ENCODE measurements at places on chromosomes 4 and X. TPM values are rescaled to one million over a fixed set of nuclear protein-coding genes. Genes with fewer than 3 reads are reported as not detected.

GRCh38 chrX:34332334-34332733 lies 200.2 kb upstream of the FAM47A start:
- no peaks in the 10 kb centered on the region for H3K36me3 ChIP-seq
- H3K27ac ChIP-seq: no peak overlapping the region
- no peak overlapping the region for H3K4me3 ChIP-seq
- no peaks in the 10 kb centered on the region for H3K4me1 ChIP-seq

GRCh38 chrX:46543441-46543840 lies 1.8 kb downstream of the ZNF674 start:
- no peaks in the 10 kb centered on the region for H3K27me3 ChIP-seq
- no peak for DNase-seq
- H3K36me3 ChIP-seq: no peaks in the 10 kb centered on the region
- H3K4me3 ChIP-seq: no peak overlapping the region
- H3K4me1 ChIP-seq: peaks cover 29% of the 10 kb centered on the region

- H3K36me3 ChIP-seq: no peaks in the 10 kb centered on the region
- no peaks in the 10 kb centered on the region for H3K4me1 ChIP-seq
- H3K27me3 ChIP-seq: no peaks in the 10 kb centered on the region
- no peak overlapping the region for H3K4me3 ChIP-seq
- no peak overlapping the region for H3K27ac ChIP-seq
Observed at GRCh38 chr4:149790172-149790907, 25.3 kb downstream of the IQCM start.

Gene UGT2B10
- not detected for total RNA-seq

DNA sequence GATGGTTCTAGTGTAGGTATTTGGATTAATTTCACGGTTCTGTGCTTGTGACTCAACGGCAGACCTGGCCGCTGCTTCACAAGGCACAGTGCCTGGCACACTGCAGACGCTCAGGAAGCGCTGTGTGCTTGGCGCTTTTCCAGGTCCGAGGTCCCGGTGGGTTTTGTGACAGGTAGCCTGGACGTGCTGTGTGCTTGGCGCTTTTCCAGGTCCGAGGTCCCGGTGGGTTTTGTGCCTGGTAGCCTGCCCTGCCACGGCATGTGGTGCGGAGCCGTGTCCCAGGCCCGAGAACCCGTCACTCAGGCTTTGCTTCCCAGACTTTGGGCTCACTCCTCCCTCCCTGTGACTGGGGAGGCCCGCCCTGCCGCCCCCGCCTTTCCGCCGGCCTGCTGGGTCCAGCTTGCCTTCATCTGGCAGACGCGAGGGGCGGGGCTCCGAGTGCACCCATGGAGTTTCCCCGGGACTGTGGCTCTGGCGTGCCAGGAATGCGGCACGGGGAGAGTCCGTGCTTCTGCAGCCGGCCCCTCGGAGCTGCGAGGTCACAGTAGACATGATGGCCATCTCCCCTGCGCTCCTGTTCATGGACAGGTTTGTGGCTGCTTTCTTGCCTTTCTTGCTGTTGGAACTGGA lies 44.2 kb downstream of the TBC1D14 start:
- no peak overlapping the region for H3K27ac ChIP-seq
- H3K36me3 ChIP-seq: no peaks in the 10 kb centered on the region
- no peaks in the 10 kb centered on the region for H3K27me3 ChIP-seq
- no peak overlapping the region for H3K4me3 ChIP-seq

GRCh38 chr4:110020139-110020538 lies 107.5 kb downstream of the EGF start:
- no peak overlapping the region for H3K4me3 ChIP-seq
- H3K36me3 ChIP-seq: no peaks in the 10 kb centered on the region
- H3K27me3 ChIP-seq: no peaks in the 10 kb centered on the region
- no peaks in the 10 kb centered on the region for H3K4me1 ChIP-seq
- DNase-seq: no peak

DNA sequence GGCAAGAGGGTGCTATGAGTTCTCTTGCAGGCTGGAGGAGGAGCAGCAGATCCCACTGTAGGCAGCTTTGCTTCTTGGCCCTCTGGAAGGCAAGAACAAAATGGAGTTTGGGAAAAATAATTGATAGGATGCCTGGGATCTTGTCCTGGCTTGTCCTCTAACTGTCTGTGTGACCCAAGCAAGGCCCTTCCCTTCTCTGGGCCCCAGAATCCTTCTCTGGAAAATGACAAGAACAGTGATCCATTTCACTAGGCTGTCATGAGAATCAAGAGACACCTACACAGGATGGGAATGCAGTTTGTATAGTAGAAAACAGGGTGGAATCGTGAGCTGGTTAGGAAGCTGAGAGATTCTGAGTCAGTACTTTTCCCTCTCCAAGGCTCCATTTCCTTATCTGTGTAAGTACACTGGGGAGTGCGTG lies 133.3 kb downstream of the PJA1 start:
- no peaks in the 10 kb centered on the region for H3K4me1 ChIP-seq
- no peaks in the 10 kb centered on the region for H3K27me3 ChIP-seq
- no peaks in the 10 kb centered on the region for H3K36me3 ChIP-seq

- no peaks in the 10 kb centered on the region for H3K27me3 ChIP-seq
- H3K27ac ChIP-seq: no peak overlapping the region
- no peaks in the 10 kb centered on the region for H3K4me1 ChIP-seq
- no peaks in the 10 kb centered on the region for H3K36me3 ChIP-seq
- DNase-seq: no peak
Observed at GRCh38 chr4:128332081-128332480, 44.5 kb upstream of the PGRMC2 start.

- no peaks in the 10 kb centered on the region for H3K36me3 ChIP-seq
- DNase-seq: no peak
- no peak overlapping the region for H3K27ac ChIP-seq
- H3K27me3 ChIP-seq: no peaks in the 10 kb centered on the region
Observed at GRCh38 chr4:137194670-137195069, 337.6 kb downstream of the PCDH18 start.

GRCh38 chr4:54234497-54235205 lies 5.6 kb downstream of the PDGFRA start:
- H3K4me1 ChIP-seq: peaks cover 40% of the 10 kb centered on the region
- no peak for DNase-seq
- H3K36me3 ChIP-seq: no peaks in the 10 kb centered on the region
- H3K27ac ChIP-seq: no peak overlapping the region
- H3K4me3 ChIP-seq: peak overlapping the region; percentile 67

DNA sequence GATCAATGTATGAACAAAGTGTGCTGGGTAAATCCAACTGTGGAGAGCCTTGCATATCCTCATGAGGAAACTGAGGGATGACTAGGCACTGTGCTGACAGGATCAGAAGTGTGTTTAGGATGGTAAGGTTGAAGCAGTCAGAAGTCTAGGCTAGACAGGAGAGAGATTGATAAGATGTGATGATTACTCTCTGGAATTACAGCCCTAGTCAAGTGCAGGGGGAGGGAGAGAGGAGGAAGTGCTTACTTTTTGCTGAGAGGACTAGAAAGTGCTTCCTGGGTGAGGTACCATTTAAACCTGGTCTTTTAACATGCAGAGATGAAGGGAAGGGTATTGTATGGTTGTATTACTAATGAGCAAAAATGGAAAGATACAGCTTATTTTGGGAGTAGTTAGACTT lies 23.7 kb downstream of the FHIP1A start:
- H3K36me3 ChIP-seq: no peaks in the 10 kb centered on the region
- no peak for DNase-seq
- no peak overlapping the region for H3K4me3 ChIP-seq
- no peaks in the 10 kb centered on the region for H3K27me3 ChIP-seq
- H3K4me1 ChIP-seq: no peaks in the 10 kb centered on the region
- no peak overlapping the region for H3K27ac ChIP-seq

DNA sequence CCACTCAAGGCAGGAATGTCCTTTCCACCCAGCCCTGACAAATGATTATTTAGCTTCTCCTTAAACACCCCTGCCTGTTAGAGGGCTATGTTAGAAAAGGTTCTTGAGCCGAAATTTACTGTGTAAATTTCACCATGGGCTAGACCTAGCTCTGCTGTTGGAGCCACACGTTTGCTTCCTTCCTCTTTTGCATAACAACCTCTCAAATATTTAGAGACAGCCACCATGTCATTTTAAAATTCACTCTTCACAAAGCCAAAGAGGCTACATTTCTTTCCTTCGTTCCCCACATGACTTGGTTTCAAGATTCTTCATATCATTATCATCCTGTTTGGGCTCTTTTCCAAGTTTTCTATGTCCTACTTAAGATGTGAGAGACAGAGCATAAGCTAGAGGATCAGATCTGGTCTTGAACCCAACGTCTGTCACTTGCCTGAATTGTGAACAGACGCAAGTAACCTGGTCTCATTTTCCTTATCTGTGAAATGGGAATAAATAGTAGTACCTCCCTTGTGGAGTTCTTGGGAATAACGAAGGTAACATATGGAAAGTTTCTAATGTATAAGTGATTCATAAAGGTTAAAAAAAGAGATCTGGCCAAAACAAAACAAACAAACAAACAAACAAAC lies 6.7 kb downstream of the DOCK11 start:
- H3K4me3 ChIP-seq: no peak overlapping the region
- peaks cover 7% of the 10 kb centered on the region for H3K36me3 ChIP-seq
- H3K27me3 ChIP-seq: no peaks in the 10 kb centered on the region
- DNase-seq: no peak
- peaks cover 23% of the 10 kb centered on the region for H3K4me1 ChIP-seq

- no peak overlapping the region for H3K4me3 ChIP-seq
- no peaks in the 10 kb centered on the region for H3K4me1 ChIP-seq
- no peaks in the 10 kb centered on the region for H3K36me3 ChIP-seq
- no peak for DNase-seq
- H3K27ac ChIP-seq: no peak overlapping the region
- no peaks in the 10 kb centered on the region for H3K27me3 ChIP-seq
Observed at GRCh38 chrX:46298821-46299220, 246.4 kb downstream of the ZNF674 start.

GRCh38 chr4:44368413-44369167 lies 80.0 kb downstream of the KCTD8 start:
- H3K27me3 ChIP-seq: no peaks in the 10 kb centered on the region
- no peaks in the 10 kb centered on the region for H3K36me3 ChIP-seq
- H3K4me1 ChIP-seq: no peaks in the 10 kb centered on the region
- no peak overlapping the region for H3K27ac ChIP-seq
- H3K4me3 ChIP-seq: no peak overlapping the region
- DNase-seq: no peak

GRCh38 chr4:95910749-95911148 lies 70.9 kb downstream of the PDHA2 start:
- no peak for DNase-seq
- H3K4me1 ChIP-seq: no peaks in the 10 kb centered on the region
- no peak overlapping the region for H3K4me3 ChIP-seq
- no peak overlapping the region for H3K27ac ChIP-seq

Gene SMIM31
- not detected for total RNA-seq

- no peak for DNase-seq
- H3K27me3 ChIP-seq: no peaks in the 10 kb centered on the region
- no peaks in the 10 kb centered on the region for H3K4me1 ChIP-seq
- H3K27ac ChIP-seq: no peak overlapping the region
- no peak overlapping the region for H3K4me3 ChIP-seq
Observed at GRCh38 chrX:46710927-46711623, 47.8 kb downstream of the SLC9A7 start.

DNA sequence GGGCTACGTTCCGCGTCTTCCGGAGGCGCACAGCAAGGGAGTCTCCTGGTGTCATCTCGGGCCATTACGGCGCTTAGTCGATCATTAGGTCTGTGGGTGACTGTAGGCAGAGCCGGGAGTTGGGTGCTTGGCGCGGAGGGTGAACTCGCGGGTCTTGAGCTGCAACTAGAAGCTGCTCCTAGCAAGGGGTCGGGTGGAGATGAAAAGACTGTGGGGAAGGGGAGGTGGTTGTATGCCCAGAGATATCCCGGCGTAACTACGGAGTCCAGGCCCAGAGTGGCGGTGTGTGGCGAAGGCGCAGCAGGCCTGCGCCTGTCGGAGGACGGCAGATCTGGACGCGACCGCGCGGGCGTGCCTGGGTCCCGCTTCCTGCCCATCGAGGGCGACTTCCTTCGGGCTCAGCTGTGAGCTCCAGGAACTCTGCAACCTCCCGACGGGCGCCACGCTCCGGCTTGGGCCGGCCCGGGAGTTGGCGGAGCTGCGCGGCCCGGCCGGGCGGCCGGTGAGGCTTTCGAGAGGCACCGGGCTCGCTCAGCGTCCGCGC lies 2.7 kb upstream of the NKX3-2 start:
- peak overlapping the region; percentile 74 for H3K4me3 ChIP-seq
- no peak for DNase-seq
- no peaks in the 10 kb centered on the region for H3K36me3 ChIP-seq
- H3K27me3 ChIP-seq: peaks cover 8% of the 10 kb centered on the region
- H3K27ac ChIP-seq: no peak overlapping the region

Gene TMEM271
- total RNA-seq: not detected

Gene GPR173
- total RNA-seq: 0.18 TPM

DNA sequence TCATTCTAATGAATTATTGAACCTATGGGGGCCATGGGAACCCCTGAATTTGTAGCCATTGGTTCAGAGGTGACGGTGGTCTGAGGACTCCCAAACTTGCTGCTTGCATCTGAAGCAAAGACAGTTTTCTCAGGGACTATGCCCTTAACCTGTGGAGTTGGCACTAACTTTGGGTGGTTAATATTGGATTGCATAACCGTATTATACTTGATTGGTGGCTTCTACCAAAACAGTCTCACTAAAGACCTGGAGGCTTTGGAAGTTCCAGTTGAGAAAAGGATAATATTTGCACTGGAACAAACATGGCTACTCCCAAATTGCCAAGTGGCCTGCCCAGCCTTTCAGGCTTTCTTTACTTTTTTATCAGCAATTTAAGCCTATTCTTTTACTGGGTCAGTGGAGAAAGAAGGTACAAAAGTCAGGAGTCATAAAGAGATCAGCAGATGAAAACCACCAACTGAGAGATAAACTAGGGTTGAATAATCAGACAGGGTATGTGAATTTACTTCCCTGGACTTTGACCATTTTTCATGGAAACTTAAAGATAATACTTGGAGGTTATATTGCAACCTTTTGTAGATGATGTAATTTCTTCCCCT lies 7.9 kb upstream of the KLHL8 start:
- H3K4me1 ChIP-seq: no peaks in the 10 kb centered on the region
- H3K27ac ChIP-seq: no peak overlapping the region
- no peak overlapping the region for H3K4me3 ChIP-seq
- no peaks in the 10 kb centered on the region for H3K36me3 ChIP-seq
- no peaks in the 10 kb centered on the region for H3K27me3 ChIP-seq
- no peak for DNase-seq

GRCh38 chrX:154426916-154427770 lies 1.3 kb upstream of the ATP6AP1 start:
- H3K27me3 ChIP-seq: no peaks in the 10 kb centered on the region
- no peak overlapping the region for H3K27ac ChIP-seq
- peaks cover 28% of the 10 kb centered on the region for H3K4me1 ChIP-seq
- no peaks in the 10 kb centered on the region for H3K36me3 ChIP-seq
- DNase-seq: no peak

GRCh38 chrX:70973221-70973620 lies 42.3 kb upstream of the SLC7A3 start:
- H3K4me3 ChIP-seq: no peak overlapping the region
- no peak overlapping the region for H3K27ac ChIP-seq
- no peaks in the 10 kb centered on the region for H3K36me3 ChIP-seq
- DNase-seq: no peak
- H3K27me3 ChIP-seq: no peaks in the 10 kb centered on the region

Gene ZDHHC9
- total RNA-seq: 3.3 TPM

Gene LANCL3
- total RNA-seq: 0.23 TPM

- no peak overlapping the region for H3K4me3 ChIP-seq
- H3K4me1 ChIP-seq: no peaks in the 10 kb centered on the region
- H3K27me3 ChIP-seq: no peaks in the 10 kb centered on the region
- no peak for DNase-seq
- H3K36me3 ChIP-seq: no peaks in the 10 kb centered on the region
Observed at GRCh38 chr4:104128031-104128849, 366.5 kb downstream of the CXXC4 start.
